GM23338 (cell line): ENCODE measurements at places on chromosomes 5 and 9. TPM values are rescaled to one million over a fixed set of nuclear protein-coding genes. Genes with fewer than 3 reads are reported as not detected.

GRCh38 chr5:181087309-181087708 lies 43.7 kb downstream of the OR2V1 start:
- DNase-seq = no peak
- peaks cover 30% of the 10 kb centered on the region for H3K27me3 ChIP-seq
- H3K4me3 ChIP-seq = no peak overlapping the region
- no peaks in the 10 kb centered on the region for H3K36me3 ChIP-seq
- H3K4me1 ChIP-seq = peaks cover 13% of the 10 kb centered on the region; the same call in 1 of the 2 replicates
- H3K27ac ChIP-seq = no peak overlapping the region

- no peaks in the 10 kb centered on the region for H3K27me3 ChIP-seq
- no peak for DNase-seq
Measured at GRCh38 chr5:160959804-160960203, 107.8 kb upstream of the ATP10B start.

GRCh38 chr5:69238760-69239251 lies 4.1 kb downstream of the CDK7 start:
- H3K4me3 ChIP-seq = no peak overlapping the region
- no peak overlapping the region for H3K27ac ChIP-seq
- DNase-seq = no peak

DNA sequence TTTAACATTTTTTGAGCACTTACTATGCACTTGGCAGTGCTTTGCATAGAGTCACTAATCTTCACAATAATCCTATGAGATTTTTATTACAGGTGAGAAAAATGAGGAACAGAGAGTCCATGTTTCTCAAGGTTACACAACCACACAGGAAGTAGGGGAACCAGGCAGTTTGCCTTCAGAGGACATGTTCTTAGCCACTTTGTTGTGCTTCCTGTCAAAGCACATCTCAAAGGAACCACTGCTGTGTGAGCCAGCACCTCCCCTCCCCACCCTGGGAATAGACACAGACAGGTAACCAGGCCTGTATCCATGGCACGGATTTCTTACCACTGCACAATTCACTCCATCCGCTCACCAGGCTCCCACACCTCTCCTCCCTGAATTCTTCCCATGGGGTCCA lies 6.3 kb upstream of the DNAJB5 start:
- peaks cover 13% of the 10 kb centered on the region for H3K4me1 ChIP-seq
- no peak overlapping the region for H3K27ac ChIP-seq
- H3K27me3 ChIP-seq = no peaks in the 10 kb centered on the region
- no peak for DNase-seq
- H3K36me3 ChIP-seq = no peaks in the 10 kb centered on the region

- peak overlapping the region; percentile 98 for H3K27ac ChIP-seq
- peaks cover 59% of the 10 kb centered on the region for H3K4me1 ChIP-seq
- H3K4me3 ChIP-seq = peak overlapping the region; percentile 98
- peak; percentile 82 for DNase-seq
- H3K36me3 ChIP-seq = no peaks in the 10 kb centered on the region
Measured at GRCh38 chr5:141875795-141876627, 2.2 kb downstream of the PCDH1 start.

DNA sequence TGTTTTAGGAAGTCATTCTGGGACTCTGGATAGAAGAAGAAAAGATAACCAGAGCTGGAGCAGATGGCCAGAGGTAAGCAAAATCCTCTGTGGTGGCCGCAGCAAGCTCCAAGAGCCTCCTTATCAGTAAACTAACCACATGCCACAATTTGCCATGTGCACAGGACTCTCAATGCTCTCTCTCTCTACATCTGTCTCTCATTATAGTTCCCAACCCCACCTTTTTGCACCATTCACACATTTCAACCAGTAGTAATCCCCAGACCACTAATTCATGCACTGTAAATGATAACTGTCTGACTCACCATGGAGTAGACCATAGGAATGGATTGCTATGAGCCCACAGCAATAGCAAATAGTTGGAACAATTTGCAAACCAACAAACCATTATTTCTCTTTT lies 526.1 kb downstream of the TLR4 start:
- no peak overlapping the region for H3K27ac ChIP-seq
- no peaks in the 10 kb centered on the region for H3K27me3 ChIP-seq
- H3K4me3 ChIP-seq = no peak overlapping the region
- H3K4me1 ChIP-seq = peaks cover 23% of the 10 kb centered on the region

- peaks cover 9% of the 10 kb centered on the region for H3K4me1 ChIP-seq
- no peaks in the 10 kb centered on the region for H3K36me3 ChIP-seq
- peaks cover 20% of the 10 kb centered on the region for H3K27me3 ChIP-seq
Measured at GRCh38 chr9:4494332-4494731, 4.1 kb downstream of the SLC1A1 start.

GRCh38 chr5:158450751-158451171 lies 591.8 kb upstream of the CLINT1 start:
- no peaks in the 10 kb centered on the region for H3K4me1 ChIP-seq
- H3K27me3 ChIP-seq = no peaks in the 10 kb centered on the region
- no peak for DNase-seq
- H3K4me3 ChIP-seq = no peak overlapping the region
- no peak overlapping the region for H3K27ac ChIP-seq
- H3K36me3 ChIP-seq = no peaks in the 10 kb centered on the region

DNA sequence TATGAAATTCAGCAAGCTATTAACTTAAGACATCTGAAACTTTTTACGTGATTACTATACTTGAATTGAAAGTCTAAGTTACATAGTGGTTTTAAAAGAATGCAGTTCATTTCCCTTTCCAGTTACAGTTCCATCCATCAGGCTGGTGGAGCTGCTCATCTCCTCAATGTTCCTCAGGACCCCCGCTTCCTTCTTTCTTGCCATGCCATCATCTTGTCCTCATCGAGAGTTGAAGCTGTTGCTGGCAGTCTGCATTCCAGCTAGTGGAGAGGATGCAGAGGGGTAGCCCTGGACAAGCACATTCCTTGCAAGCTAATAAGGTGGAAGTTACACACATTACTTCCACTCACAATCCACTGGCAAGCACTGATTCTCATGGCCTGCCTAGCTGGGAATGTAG lies 8.8 kb upstream of the RNF183 start:
- no peaks in the 10 kb centered on the region for H3K27me3 ChIP-seq
- H3K36me3 ChIP-seq = no peaks in the 10 kb centered on the region
- no peak overlapping the region for H3K27ac ChIP-seq
- no peak overlapping the region for H3K4me3 ChIP-seq
- DNase-seq = no peak

- H3K27ac ChIP-seq = no peak overlapping the region
- peak overlapping the region; percentile 87 for H3K4me3 ChIP-seq
- H3K36me3 ChIP-seq = no peaks in the 10 kb centered on the region
Measured at GRCh38 chr5:176628406-176629228, 1.7 kb downstream of the SNCB start.

GRCh38 chr9:137107312-137107921 lies 7.1 kb downstream of the DPP7 start:
- H3K27me3 ChIP-seq = no peaks in the 10 kb centered on the region
- no peaks in the 10 kb centered on the region for H3K4me1 ChIP-seq
- H3K36me3 ChIP-seq = no peaks in the 10 kb centered on the region
- no peak overlapping the region for H3K27ac ChIP-seq
- no peak overlapping the region for H3K4me3 ChIP-seq

GRCh38 chr5:74054641-74055421 lies 428.8 kb downstream of the ARHGEF28 start:
- no peak for DNase-seq
- no peak overlapping the region for H3K27ac ChIP-seq
- H3K4me1 ChIP-seq = peaks cover 9% of the 10 kb centered on the region
- H3K27me3 ChIP-seq = no peaks in the 10 kb centered on the region

DNA sequence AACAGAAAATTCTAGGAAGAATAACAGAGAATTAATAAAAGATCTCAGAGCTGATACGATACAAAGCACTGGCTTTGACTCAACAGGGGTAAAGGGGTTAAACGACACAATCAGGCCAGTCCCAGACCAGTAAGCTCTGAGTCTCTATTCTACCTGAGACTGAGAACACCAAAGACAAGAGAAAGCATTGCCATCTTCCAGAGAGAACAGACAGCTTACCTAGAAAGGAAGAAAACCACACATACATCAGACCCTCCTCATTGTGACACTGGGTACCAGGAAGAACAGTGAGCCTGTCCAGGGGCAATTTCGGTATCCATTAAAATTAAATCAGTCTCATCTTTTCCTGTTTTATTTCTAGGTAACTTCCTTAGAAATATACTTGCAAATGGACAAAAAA lies 41.1 kb downstream of the MRPL36 start:
- no peak overlapping the region for H3K4me3 ChIP-seq
- DNase-seq = no peak
- H3K27ac ChIP-seq = no peak overlapping the region
- H3K36me3 ChIP-seq = no peaks in the 10 kb centered on the region
- peaks cover 13% of the 10 kb centered on the region for H3K4me1 ChIP-seq
- H3K27me3 ChIP-seq = no peaks in the 10 kb centered on the region

DNA sequence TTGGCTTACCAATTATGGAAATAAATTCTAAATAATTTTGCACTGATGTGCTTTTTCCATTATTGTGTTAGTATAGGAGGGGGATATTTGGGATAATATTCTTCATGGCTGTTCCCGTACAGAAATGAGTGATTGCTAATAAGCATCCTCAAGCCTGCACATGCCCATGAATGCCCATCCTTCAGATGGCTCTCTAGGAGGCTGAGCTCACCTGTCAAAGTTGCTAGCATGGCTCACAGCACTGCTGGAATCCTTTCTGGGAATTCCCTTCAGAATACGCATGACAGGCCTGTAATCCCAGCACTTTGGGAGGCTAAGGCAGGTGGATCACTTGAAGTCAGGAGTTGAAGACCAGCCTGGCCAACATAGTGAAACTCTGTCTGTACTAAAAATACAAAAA lies 124.1 kb downstream of the NXNL2 start:
- no peaks in the 10 kb centered on the region for H3K27me3 ChIP-seq
- no peak overlapping the region for H3K4me3 ChIP-seq
- no peak overlapping the region for H3K27ac ChIP-seq
- H3K4me1 ChIP-seq = no peaks in the 10 kb centered on the region

Gene HCN1
- total RNA-seq = 6.9 and 7.4 TPM in 2 replicates

Gene LMAN2
- 220 and 227 TPM in 2 replicates for total RNA-seq

Gene LCNL1
- not detected in 2 replicates for total RNA-seq

Gene GPRIN1
- total RNA-seq = 11.7 and 14.6 TPM in 2 replicates

Gene CARTPT
- total RNA-seq = not detected in 2 replicates

Gene SVEP1
- total RNA-seq = 0.50 and 0.63 TPM in 2 replicates

Gene ANKRD34B
- 1.5 and 2.9 TPM in 2 replicates for total RNA-seq

Gene DPYSL3
- total RNA-seq = 440 and 455 TPM in 2 replicates
